Activated CD4-positive, alpha-beta T cell treated with anti-CD3 and anti-CD28 coated beads, Interleukin-2, amount 50 U/mL, for 24 hours (primary cell): ENCODE measurements at places on chromosomes 6 and 20.

GRCh38 chr20:45867136-45867818, 9.9 kb downstream of the ZSWIM3 start:
- no peak for DNase-seq

GRCh38 chr6:43217351-43217750, 11.9 kb downstream of the DNPH1 start:
- DNase-seq: no peak

- no peak for DNase-seq
These were observed 153.5 kb downstream of the DLL1 start for GRCh38 chr6:170137176-170137891.

GRCh38 chr6:100454551-100455229, 10.0 kb downstream of the SIM1 start:
- DNase-seq: no peak

GRCh38 chr20:44435630-44436335, 39.9 kb upstream of the TTPAL start:
- DNase-seq: no peak

DNA sequence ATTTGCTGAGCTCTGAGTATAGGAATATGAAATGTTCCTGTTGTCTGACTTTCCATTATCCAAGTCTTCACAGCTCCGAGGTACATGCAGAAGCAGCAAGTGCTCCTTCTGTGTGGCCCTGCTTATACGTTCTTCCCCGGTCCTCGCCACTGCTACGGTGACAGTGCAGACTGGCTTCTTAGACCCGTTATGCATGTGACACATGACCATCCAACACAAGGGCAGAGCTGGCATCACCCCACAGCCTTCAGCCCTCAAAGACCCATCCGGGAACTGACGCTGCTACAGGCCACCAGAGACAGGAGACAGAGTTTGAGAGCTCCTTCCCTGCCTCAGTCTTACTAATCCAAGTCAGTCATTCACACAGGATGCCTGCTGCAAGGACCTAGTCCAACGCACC, 70.4 kb downstream of the TRAM2 start:
- DNase-seq: no peak

GRCh38 chr6:52543729-52544601, 32.9 kb downstream of the TRAM2 start:
- no peak for DNase-seq

DNA sequence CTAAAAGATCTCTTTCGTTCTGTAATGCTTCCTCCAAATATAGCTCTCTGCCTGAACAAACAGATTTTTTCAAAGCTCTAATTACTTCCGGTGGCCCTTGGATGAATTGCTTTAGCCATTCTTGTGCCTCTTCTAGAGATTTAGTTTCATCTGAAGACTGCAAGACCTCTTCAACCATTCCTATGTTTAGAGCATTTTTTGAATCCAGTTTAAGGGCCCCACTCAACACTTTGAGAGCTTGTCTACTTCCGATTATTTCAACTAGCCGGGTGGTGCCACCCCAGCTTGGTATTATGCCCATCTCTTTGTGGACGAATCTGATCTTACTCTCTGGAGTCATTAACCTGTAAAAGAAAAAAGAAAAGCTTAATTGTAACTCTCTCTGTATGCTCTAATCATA, 23.3 kb downstream of the RNF146 start:
- DNase-seq: no peak

DNA sequence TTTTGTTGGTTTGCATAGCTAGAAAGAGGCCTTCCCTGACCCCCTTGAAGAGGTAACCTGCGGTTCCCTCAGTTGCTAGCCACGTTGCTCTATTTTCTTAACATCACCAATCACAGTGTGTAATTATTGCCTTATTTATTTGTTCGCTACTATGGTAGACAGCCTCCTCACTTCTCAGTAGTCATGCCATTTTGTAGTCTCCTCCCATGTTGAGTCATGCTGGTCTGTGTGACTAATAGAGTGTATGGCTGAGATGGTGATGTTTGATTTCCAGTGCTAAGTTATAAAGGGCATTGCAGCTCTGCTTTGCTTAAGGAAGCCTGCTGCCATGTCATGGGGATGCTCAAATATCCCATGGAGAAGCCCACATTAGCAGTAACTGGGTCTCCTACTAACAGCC, 236.6 kb upstream of the CHD6 start:
- no peak for DNase-seq

GRCh38 chr6:140175486-140175885, 801.0 kb upstream of the CITED2 start:
- no peak for DNase-seq

- no peak for DNase-seq
These were observed 202.7 kb downstream of the ARHGAP18 start for GRCh38 chr6:129507059-129507807.

DNA sequence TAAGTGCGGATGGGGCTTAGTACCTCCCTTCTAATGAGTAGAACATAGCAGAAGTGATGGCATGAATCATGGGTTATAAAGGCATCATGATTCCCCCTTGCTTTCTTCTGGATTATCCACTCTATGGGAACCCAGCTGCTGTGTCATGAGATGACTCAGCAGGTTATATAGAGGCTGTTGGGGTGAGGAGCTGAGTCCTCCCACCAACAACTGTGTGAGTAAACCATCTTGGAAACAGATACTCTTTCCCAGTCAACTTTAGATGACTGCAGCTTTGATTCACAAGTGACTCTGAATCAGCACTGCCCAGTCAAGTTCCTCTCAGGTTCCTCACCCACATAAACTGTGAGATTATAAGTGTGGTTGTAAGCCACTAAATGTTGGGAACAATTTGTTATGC, 46.3 kb downstream of the FAM83B start:
- DNase-seq: no peak

DNA sequence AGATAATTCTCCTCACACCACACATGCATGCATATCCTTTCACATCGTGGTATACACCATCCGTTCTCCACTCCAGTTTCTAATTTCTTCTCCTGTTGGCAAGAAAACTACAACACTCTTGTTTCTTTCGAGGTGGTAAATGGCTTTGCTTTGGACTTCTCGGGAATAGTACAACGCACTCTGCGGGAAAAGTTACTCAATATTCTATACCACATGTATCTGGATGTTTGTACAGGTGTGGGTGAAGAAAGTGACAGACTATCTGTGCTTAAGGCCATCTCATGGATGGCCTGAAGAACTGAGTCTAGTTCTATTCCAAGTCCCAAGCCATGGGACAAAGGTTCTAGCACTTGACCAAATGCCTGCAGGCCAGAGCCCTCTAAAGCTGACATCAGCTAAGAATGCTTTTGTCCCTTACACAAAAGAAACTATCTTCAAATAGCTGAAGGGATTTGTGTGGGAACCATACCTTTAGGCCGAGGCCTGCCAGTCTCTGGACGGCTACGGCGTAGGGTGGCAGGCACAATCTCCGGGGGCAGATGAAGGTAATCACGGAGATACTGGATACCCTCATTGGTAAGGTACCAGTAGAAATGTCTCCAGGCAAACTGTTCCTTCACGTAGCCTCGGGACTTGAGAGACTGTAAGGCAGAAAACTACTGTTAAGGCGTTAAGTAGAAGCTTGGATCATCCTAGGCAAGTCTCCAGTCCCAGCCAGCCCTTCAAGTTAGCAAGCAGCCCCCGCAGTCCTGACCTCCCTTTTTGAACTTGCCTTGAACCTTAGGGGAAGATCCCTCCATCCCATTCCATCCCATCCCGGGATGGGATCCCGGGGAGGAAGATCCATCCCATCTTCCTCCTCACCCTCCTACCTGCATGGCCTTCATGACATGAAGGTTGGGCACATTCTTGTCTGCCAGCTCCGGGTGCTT, 1.4 kb downstream of the RPS10 start:
- no peak for DNase-seq

DNA sequence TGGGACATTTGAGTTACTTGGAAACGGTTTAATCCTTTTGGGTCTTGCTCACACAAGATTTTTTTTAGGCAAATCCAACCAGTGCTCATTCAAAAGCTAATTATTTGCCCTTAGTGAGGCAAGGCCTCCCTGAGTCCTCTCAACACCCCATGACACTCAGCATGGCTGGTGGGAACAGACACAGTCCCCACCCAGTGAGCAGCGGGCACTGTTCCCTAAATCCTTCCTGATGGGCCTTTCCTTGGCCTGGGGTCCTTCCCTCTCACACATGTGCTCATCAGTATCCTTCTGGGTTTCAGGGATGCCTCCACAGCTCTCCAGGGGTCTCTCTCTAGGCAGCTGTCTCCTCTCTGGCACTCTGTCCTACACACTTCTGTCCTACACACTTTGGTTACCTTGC, 28.0 kb downstream of the PLAGL2 start:
- DNase-seq: no peak

- DNase-seq: no peak
These were observed 19.3 kb upstream of the SASH1 start for GRCh38 chr6:148323344-148323743.

DNA sequence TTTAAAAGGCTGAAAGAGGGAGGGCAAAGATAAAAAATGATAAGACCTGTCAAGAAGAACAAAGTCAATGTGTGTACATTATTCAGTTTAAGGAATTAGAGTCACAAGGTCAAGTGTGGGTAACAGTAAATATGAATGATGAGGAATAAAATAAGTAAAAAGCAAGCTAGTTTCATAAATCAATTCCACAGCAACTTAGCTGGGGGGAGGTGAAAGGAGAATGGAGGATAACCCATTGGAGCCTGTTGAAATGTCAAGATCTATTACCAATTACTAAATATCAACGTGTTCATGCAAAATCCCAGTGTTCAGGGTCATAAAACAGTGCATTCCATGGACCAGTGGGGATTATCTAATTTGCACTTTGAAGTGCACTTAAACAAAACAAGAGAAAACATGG, 242.9 kb downstream of the TBX18 start:
- DNase-seq: no peak

- DNase-seq: no peak
These were observed 147.0 kb downstream of the LINC00237 start for GRCh38 chr20:20959031-20959755.

GRCh38 chr20:53495398-53496092, 98.1 kb downstream of the ZNF217 start:
- DNase-seq: no peak

DNA sequence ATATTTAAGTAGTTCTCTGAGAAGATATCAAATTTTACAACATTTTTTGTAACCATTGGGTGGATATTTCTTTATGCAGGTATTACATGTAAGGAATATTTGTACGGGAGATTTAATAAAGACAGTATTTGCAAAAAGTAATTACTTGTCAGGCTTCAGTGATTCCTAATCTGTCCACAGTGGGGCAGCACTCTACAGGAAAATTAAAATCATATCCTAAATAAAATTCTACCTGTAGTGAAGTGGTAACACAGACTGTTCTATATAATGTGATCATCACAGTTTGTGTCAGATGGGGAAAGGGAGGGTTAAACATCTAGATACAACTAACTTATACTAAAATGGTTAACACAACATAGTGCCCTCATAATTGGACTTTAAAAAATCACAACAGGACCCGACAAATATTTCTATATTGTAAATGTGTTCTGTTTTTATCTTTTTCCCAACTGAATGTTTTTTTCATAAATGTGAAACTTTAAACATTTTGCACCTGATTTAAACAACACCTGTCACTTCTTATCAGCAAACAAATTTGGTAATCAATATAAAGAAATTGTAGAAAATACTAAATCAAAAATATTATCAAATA, 145.6 kb upstream of the MANEA start:
- DNase-seq: peak; percentile 12

DNA sequence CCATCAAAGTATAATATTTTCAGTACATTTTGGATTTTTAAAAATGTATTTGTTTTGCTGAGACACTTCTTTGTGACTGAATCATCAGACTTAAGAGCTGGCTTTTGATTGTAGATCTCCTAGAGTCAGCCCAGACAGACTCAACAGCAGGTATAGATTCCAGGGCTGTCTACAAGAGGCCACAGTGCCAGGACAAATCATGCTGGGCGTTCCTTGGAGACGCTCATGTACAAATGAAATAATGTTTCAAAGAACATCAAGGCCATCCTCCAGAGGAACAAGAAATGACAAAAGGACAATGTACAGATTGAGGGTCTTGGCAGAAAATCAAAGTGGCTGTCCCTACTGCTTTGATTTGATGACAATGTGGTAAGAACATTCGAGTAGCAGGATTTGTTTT, 369.3 kb downstream of the GRIK2 start:
- DNase-seq: no peak

DNA sequence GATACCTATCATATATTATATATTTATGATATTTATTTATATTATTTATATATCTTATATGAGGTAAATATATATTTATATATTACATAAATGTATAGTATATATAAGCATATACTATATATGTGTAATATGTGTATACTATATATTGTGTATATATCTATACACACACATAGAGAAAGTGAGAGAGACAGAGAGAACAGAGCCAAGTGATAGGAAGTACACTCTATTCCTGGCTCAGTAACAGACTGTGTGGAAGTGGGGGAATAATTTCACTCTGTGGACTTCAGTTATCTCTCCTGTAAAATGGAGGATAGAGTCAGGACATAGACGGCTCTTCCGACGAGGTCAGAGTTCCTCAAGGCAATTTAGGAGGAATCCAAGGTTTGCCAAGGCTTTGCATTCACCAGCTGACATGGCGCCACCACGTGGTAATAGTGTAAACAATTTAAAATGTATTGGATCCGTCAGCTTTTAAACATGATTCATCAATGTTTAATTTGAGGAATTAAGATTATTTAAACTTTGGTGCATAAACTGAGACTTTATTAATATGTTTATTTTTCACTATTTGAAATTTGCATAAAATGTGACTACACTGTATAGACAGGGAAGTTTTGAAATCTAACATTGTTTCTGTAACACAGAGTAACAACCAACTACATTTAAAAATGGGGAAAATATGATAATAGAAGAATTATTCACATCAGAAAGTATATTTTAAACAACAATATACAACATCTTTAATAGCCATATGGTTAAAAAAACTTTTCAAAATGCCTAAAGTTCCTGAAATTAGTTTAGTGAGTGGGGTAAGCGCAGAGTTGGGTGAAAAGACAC, 75.4 kb upstream of the TMEM244 start:
- DNase-seq: peak; percentile 21

- DNase-seq: no peak
These were observed 32.3 kb upstream of the AFDN start for GRCh38 chr6:167794161-167795157.

DNA sequence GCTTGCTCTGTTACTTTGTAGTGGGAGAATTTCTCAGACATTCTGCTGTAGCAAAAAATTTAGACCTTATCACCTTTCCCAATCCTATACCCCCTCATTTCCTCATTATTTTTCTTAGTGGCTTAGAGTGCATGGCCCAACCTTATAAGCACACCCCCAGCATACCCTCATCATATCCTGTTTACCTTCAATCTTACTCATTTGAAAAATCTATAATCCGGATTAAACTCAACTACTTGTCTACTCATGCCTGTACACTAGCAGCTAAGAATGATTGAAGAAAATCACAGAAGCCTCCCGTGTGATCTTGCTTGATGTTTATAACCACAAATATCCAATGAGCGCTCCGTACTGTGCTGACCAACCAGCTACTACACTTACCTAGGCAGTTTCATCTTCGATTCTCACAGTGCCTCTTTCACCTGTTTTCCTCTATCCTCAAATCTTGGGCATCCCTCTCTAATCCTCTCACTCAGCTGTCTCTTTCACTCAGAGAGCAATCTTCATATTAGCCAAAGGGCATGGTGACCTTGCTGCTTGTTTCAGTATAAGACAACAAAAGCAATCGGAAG, 36.6 kb downstream of the AIG1 start:
- no peak for DNase-seq
